Effector CD4-positive, alpha-beta T cell (primary cell): ENCODE measurements at places on chromosomes 4 and X.

GRCh38 chrX:133530960-133531359, 115.7 kb upstream of the GPC4 start:
- DNase-seq, result no peak

GRCh38 chr4:72408568-72408967, 160.5 kb downstream of the ADAMTS3 start:
- DNase-seq, result no peak

GRCh38 chrX:153814591-153815315, 15.6 kb downstream of the PDZD4 start:
- no peak for DNase-seq

GRCh38 chrX:71222929-71223328, at the start of gene GJB1:
Gene GJB1 (plus strand): TSS chrX:71223224. CDS start chrX:71223708, 484 bp downstream.
- DNase-seq, result no peak

DNA sequence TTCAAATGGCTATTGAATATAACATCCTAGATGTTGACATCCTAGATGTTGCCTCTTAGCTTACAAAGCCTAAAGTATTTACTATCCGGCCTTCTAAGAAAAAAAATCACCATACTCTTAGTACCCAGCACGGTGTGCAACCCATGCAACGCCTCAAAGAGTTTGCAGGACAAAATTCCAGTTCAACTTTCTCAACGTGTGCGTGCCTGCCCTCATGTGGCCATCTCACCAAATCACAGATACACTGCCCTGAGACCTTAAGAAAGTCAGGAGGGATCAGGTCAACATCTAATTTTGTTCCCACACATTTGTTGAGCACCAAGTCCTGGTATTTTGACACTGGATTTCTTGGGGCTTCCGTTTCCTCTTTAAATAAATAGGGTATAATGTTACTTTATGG, 68.3 kb downstream of the CRMP1 start:
- DNase-seq, result no peak

DNA sequence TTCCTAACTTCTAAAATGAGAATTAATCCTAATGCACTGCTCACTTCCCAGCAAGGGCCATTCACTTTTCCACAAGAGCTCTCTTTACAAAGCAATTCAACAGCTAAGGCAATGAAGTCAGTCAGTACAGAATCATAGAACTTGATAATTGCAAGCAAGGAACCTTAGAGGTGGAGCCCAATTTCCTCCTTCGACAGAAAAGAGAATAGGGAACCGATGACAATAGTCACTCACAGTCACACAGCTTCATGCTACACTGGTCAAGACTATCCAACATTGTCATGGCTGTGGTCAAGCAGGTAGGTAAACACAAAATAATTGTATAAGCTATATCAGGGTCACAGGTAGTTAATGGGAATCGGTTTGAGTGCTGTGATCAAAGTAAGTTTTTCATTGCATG, 90.0 kb downstream of the ELOVL6 start:
- no peak for DNase-seq

DNA sequence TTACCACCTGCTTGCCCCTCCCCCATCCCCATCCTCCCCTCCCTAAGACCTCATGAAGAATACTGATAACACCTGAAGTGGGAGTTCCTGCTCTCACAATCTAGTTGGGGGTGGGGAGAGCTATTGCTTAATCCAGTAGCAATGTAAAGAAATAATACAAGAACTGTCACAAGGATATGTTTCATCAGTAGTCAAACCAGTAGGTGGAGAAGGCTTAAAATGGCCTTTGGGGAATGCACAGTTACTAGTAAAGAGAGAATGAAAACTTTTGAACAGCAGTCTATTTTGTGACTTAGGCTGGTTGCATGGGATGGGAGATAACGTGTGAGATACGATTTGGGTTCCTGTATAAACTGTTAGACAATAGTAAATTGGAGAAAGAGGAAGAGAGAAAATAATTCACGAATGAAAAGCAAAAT, 6.0 kb downstream of the GALNT7 start:
- DNase-seq, result no peak

DNA sequence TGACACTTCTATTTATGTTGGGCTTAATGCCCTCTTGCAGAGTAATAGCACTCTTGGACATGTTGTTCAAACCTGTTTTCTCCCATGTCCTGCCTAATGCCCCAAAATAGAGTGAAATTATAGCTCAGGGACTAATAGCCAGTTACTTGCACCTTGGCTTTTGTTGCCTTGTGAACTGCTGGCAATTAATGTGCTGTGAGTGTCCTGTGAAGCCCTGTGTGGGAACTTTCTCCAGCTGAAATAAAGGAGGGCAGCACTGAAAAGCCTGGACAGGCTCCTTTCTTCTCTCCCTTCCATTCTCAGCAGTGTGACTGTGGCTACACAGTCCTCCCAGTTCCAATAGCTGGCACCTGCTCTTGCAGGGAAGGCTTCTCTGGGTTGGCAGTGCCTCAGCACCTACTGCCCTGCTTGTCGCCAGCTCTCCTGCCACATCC, 72.4 kb downstream of the DCLK2 start:
- DNase-seq, result no peak

DNA sequence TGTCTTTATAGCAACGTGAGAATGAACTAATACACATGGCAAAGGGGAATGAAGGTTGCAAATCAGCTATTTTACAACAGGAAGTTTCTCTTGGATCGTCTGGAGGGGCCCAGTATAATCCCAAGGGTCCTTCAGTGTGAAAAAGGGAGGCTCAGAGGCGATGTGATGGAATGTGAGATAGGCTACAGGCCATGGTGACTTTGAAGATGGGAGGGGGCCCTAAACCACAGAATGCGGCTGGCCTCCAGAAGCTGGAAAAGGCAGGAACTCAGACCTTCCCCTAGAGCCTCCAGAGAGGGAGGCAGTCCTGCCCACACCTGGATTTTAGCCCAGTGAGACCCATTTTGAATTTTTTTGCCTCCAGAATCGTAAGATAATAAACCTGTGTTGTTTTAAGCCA, 69.4 kb upstream of the PGM2 start:
- DNase-seq, result no peak

DNA sequence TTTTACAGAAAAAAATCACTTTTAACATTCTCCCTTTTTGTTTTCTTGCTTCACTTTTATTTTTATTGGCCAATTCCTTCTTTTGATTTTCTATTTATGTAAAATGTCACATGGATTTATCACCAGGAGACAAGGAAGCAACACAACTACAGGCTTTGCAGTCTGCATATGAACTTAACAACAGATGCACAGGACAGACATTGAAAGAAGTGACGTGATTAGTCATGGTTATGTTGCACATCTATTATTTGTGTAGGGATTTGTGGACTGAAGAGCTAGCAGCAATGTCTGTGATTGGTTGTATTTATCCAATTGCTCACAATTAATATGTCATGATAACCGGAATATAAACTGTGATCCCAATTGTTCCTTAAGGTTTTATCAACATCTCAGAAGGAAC, 147.8 kb upstream of the KLF3 start:
- DNase-seq, result no peak

DNA sequence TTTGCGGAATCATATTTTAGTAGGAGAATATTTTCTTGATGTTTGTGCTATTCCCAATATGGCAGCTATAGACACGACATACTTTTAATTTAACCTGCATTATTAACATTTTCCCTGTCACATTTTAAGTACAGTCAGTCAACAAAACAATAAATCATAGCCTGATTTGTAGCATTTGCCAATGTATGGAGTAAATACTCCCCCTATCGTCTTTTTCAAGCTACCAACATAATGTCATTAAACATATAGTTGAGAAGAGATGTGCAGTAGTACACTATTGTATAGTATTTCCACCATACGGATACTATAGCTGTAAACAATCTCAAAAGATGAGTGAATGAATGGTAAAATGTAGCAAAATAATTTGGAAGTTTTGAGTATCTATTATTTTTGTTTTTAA, 303.7 kb upstream of the MAGEB2 start:
- DNase-seq, result no peak

DNA sequence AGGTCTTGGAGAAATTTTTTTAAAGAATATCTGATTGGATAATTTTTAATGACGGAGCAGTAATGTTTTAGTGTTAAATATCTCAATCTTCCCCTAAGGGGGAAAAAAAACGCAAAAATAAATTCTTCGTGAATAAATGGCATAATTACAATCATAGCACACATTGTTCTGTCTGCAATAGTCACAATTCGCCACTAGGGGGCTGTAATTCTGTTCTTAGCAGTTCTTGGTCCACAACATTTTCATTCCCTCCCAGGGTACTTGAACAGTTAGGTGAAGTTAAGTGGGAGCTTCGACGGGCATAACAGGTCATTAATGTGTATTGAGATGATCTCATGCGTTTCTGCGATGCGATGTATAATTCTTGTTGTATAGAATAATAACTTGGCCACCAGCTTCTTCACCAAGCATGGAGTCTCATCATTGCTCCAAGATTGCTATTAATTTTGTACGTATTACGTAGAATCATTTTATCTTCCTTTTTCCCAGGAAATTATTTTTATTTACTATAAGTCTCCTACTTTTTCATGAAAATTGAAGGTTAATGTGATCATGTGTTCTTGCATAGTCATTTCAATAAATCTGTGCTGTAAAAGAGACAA, 27.2 kb downstream of the HTR2C start:
- peak; percentile 16 for DNase-seq

DNA sequence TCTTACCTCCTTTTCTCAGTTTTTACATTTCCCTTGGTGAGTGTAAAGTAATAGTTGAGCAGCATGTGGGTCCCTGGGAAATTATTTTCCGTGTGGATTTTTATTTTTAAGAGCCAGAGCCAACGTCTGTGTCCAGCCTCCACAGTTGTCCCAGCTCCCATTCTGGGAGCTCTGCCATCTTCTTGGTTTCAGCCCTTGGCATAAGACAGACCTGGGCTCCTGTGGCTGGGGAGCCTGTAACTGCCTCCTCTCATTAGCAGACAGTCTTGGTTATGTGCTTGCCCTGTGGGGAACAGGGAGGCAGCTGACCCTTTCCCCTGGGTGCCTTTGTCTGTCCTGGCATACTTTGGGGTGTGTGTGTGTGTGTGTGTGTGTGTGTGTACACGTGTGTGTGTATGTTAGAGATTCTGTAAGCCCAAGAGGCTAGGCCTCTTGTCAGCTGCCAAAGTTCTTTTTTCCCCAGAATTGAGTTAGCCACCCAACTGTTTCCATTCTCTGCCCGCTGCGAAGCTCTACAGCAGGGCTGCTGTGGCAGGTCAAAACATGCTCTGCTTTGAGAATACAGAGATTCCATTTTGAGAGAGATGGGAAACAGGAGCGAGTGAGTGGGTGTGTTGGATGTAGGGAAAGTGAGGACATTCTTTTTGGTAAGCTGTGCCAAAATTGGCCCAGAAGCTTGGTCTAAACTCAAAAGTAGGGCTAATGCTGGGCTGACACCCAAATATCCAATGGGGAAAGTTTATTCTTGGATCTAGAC, 140.7 kb downstream of the TMEM164 start:
- DNase-seq, result no peak

DNA sequence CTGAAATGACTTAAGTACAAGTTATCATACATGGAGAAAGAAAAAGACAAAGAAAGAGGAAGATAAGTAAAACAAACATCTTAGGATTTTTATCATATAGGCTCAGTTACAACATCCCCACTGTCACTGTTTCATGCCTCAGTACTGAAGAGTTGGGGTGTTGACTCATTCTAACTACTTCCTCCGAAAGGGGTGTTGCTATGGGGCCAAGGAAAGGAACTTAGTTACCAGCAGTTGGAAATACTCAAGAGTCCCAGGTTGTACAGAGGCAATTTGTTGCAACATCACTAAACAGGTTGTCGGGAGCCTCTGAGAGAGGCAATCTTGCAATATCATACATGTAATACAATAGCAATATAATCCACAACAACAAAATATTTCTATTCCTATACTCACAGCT, 1264.7 kb downstream of the PCDH7 start:
- no peak for DNase-seq

DNA sequence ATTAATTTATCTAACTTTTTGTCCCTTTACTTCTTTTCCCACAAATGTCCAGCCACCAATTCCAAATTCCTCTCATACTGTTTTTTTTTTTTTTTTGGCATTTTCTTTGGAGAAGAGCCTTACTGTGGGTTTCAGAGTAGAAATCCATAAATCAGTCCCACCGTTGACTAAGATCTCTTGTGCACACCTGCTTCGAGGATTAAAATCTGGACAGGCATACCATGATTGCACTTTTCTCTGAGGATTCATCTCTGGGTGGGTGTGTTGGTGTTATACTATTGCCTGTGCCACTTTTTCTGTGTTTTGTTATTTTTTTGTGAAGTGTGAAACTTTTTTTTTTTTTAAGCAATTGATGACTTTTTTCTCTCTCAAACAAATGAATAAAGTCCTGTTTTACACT, 13.2 kb downstream of the PRDM8 start:
- DNase-seq, result no peak

- no peak for DNase-seq
Measured at GRCh38 chrX:2391869-2392606, 108.7 kb downstream of the DHRSX start.

- DNase-seq, result no peak
Measured at GRCh38 chr4:127606823-127607222, 25.9 kb upstream of the INTU start.

DNA sequence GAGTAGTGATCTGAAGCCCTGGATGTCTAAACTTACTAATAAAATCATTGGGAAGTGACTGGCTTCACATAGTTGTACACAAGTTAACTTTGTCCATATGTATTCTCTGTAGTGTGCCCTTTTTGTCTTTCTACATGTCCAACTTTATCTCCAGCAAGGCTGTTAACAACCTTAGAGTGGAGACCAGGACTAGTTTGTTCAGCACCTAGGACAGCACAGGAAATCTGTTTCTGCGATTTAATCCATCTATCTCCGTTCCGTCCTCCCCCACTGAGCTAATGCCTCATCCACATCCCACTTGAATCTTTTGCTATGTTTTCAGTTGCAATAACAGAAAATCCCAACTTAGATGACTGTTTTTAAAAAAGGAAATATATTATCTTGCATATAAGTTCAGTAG, 3.4 kb upstream of the ARR3 start:
- no peak for DNase-seq

GRCh38 chrX:72079607-72080006, 52.1 kb downstream of the RTL5 start:
- DNase-seq, result no peak

- DNase-seq, result no peak
Measured at GRCh38 chr4:71382900-71383560, 44.2 kb downstream of the SLC4A4 start.

- no peak for DNase-seq
Measured at GRCh38 chr4:155762334-155762733, 3.5 kb downstream of the GUCY1B1 start.

DNA sequence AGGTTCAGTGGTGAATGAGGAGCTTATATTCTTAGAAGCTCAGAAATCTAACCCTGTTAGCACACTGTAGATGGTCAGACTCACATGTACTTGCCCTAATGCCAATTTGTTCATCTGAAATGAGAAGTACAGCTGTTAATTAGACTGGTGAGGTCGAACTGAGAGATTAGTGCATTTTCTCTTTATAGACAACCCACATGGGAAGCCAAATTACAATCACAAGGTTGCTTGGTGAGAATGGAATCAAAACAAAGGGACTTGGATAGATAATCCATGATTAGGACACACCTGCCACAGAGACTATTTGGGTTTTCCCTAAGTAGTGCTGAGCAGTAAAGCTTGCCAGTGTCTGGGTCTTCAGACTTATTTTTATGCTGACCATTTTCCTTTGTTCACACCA, 88.3 kb downstream of the POLA1 start:
- DNase-seq, result no peak
